ENCODE measurements at places on chromosomes 13 and 19.

DNA sequence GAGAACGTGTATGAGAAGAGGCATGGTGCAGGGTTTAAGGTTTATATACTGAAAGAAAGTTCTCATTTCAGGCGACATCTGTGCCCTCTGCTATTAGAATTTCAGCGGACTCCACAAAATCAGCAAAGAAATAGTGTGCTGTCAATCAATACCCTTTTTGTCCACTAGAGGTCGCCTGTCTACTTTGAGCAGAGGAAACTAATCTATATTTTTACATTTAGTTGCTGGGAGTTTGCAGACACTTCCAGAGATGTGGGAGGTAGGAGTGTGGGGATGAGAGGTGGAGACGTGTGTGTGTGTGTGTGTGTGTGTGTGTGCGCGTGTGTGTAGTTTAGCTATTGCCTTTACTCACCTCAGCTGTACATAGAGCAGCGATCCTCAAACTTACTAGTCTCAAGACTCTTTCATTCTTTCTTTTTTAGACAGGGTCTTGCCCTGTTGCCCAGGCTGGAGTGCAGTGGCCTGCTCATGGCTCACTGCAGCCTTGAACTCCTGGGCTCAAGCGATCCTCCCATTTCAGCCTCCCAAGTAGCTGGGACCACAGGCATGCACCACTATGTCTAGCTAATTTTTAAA lies 9.7 kb downstream of the INAFM1 start:
- no peak for DNase-seq

DNA sequence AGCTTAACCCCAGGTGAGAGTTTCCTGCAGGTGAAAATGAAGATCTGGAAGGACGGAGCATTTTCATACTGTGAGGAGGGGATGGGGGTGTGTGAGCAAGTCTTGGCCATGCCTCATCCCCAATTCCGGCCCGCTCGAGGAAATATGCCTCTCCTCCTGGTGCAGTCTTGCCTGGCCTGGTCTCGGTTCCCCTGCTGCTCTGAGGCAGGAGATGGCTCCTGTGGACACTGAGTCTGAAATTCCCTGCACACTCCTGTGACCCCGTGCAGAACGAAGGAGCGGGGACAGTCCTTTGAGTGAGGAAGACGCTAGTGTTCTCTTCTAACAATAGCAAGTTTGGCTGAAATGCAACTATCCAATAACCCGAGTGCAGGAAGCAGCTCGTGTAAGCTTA lies 329 bp upstream of the ZNF439 start:
- DNase-seq = no peak

GRCh38 chr13:26680123-26680450 lies 80.5 kb downstream of the GPR12 start:
- no peak for DNase-seq

- DNase-seq = no peak
Measured at GRCh38 chr19:29315556-29316190, 102.7 kb upstream of the UQCRFS1 start.

- DNase-seq = no peak
Measured at GRCh38 chr19:34480971-34481841, at the start of gene WTIP. Gene WTIP, plus strand, starts transcription at chr19:34481758. Its CDS starts 217 bp downstream, at chr19:34481975.

DNA sequence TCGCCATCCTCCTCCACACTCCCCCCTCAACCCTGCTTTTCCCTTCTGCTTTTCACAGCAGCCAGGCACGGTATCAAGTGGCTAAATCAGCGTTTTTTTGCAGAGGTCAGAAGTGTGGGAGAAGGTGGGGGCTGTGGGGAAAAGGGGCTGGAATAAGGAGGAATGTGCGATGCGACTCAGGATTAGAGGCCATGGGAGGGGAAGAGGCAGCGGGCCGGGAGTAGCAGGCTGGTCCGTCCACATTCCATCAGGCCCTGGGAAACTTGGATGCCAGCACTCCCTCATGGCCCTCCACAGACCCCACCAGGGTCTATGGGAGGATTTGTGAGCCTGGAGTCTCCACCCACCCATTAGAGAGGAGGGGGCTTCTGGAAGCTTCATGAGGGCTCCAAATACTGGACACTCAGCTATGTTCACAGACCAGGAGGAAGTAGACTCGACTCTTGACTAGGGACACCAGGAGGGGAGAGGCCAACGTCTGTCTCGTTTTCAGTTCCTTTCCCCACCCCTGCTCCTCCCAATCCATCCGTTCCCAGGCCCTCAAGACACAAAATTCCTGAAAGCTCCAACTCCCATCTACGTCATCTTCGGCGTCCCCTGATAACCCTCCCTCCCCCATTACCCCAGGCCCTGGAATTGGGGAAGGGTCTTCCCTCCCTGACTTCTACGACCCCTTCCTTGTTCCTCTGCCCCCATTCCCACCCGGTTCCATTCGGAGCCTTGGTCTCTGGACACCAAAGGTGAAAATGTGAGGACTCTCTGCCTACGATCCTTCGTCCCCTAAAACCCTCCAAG lies 3.3 kb upstream of the KCNC3 start:
- DNase-seq = no peak

GRCh38 chr19:51461723-51462161 lies 3.5 kb upstream of the SIGLEC8 start:
- DNase-seq = no peak

Measured in GM12891 (cell line).